Right lung (tissue), 10 donors: ENCODE measurements at places on chromosomes 1 and 21. TPM values are rescaled to one million over a fixed set of nuclear protein-coding genes. Genes with fewer than 3 reads are reported as not detected.

DNA sequence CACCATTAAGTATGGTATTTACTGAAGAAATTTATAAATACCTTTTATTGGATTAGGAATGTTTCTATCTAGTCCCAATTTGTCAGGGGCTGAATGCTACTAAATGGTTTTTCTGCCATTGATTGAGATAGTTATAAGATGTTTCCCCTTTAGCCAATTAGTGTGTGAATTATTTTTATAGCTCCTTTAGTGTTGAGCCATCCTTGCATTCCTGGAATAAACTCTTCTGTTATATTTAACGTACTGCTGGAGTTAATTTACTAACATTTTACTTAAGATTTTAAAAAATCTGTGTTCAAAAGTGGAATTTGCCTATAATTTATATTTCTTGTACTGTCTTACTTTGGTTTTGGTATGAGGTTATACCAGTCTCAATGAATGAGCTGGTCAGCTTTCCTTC, 25.4 kb upstream of the LRRC3 start:
- DNase-seq, result no peak

DNA sequence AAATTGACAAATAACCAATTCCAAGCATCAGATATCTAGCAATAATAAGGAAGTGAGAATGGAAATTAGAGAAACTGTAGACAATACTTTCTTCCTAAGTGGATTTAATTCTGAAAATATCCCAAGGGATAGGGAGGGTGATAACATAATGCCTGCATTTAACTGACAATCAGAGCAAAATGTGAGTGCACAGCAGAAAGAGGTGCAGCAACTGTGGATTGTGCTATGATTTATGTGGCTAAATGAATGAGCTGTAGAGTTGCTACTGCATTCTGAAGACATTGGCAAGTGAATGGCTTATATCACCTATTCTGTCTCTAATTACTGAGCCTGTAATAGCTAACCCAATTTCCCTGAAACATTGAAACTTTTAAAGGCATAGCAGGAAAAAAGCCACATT, 39.0 kb downstream of the OLFM3 start:
- no peak for DNase-seq

GRCh38 chr1:201266774-201267173, 16.5 kb upstream of the PKP1 start:
- no peak for DNase-seq

DNA sequence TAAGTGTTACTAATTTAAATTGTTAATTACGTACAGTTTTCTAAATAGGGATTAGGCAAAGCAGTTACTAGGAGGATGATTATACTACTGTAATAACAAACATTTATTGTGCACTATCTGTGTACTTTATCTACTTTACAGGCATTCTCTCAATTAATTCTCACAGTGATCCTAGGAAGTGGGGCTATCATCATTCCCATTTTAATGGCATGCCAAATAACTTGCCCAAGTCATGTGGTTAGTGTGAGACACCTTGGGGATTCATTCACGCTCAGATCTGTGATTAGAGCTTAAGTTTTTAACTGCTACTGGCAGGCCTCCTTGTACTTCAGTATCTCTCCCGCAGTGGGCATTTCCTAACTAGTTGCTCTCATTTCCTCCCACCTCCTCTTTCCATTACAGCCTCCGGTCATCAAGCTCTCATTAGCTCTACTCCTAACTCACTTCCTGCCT, 11.5 kb downstream of the PHLDA3 start:
- no peak for DNase-seq

- DNase-seq, result peak; percentile 19
Observed at GRCh38 chr1:84103197-84103992, 40.7 kb upstream of the PRKACB start.

Gene IVL
- not detected for polyA plus RNA-seq

Gene S100A8
- polyA plus RNA-seq, result 30.7 TPM

DNA sequence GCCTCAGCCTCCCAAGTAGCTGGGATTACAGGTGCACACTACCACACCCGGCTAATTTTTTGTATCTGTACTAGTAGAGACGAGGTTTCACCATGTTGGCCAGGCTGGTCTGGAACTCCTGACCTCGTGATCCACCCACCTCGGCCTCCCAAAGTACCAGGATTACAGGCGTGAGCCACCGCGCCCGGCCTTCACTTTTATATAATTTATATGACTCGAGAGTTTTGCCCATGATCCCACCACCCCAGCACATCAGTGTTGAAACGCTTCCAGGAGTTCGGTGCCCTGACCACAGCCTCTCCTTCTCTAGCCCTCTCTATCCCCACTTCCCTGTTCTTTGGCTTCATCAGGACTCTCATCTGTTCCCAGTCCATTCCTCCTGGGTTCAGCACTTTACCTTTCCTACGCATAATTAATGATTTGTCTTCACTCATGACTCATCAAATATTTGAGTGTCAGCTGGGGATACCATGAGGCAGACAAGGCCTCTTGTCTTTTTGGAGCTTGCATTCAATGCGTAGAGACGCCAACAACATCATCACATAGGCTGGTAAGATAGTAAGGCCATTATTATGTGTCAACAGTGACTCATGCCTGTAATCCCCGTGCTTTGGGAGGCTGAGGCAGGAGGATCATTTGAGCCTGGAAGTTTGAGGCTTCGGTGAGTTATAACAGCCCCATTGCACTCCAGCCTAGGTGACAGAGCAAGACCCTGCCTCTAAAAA, 1.4 kb downstream of the PMF1 start:
- DNase-seq, result no peak

- DNase-seq, result no peak
Observed at GRCh38 chr1:15399710-15400109, 10.0 kb upstream of the EFHD2 start.

Gene ARPC5
- polyA plus RNA-seq, result 146 TPM

DNA sequence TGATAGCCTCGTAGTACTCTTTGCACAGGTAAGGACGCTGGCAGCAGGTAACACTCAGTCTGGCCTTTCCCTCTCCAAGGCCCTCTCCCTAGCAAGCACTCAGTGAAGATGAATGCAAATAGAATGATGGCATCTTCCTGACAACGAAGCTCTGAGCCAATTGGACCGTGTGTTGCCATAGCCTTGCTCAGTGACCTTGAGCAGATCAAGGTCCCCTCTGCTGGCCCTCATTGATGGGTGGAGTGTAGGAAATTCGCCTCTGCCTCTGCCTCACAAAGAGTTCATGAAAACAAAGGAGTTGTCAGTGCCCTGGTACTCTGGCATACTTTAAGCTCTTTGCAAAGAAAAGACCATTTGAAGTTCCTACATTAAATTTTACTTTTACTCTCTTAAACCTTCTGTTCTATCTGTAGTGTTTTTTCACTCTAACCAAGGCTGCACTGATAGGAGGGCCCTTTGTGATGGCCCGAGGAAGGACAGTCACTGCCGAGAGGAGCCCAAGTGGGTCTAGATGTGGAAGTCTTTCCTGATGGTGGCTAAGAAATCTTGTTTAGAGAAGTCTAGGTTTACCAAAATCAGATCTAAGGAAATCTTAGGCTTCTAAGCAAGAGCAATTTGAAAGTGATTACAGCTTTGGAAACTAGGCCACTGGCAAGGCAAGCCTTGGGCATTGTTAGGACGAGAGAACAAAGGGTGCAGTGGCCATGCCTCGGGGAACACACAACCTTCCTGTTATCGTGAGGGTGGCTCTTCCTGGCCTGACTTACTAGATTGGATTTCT, 38.2 kb downstream of the SMYD2 start:
- DNase-seq, result no peak

- no peak for DNase-seq
Observed at GRCh38 chr1:143661418-143662101, 310.2 kb downstream of the FAM72C start.

Gene LYPD8
- not detected for polyA plus RNA-seq

DNA sequence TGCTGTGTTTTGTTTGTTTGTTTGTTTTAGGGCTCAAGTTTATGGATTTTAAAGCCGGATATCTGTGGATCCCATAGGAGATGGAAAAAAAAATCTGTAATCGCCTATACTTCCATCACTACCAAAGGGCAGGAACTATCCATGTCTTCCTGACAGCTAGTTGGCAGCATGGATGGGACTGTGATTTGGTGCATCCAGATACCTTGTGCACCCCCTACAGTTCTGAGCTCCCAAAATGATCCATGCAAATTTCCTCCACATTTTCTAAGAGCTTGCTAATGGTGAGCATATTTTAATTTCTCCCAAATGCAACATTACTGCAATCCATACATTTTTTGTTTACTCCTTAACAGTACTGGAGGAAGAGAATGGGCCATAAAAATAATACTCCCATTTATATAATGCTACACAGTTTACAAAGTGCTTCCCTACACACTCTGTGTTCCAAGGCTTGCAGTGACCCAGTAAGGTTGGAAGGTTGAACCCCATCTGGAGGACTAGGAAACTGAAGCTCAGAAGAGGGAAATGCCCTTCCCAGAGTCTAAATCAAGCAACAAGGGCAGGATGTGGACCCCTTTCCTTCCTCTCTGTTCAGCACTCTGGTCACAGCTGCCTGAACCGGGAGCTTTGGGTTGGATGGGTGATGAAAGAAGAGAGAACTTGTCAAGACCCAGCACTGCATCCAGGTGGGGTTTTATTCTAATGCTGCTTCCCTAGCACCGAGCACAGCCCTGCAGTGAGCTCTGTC, 48.0 kb downstream of the CAPN8 start:
- no peak for DNase-seq

Gene MROH7
- 11.4 TPM for polyA plus RNA-seq

DNA sequence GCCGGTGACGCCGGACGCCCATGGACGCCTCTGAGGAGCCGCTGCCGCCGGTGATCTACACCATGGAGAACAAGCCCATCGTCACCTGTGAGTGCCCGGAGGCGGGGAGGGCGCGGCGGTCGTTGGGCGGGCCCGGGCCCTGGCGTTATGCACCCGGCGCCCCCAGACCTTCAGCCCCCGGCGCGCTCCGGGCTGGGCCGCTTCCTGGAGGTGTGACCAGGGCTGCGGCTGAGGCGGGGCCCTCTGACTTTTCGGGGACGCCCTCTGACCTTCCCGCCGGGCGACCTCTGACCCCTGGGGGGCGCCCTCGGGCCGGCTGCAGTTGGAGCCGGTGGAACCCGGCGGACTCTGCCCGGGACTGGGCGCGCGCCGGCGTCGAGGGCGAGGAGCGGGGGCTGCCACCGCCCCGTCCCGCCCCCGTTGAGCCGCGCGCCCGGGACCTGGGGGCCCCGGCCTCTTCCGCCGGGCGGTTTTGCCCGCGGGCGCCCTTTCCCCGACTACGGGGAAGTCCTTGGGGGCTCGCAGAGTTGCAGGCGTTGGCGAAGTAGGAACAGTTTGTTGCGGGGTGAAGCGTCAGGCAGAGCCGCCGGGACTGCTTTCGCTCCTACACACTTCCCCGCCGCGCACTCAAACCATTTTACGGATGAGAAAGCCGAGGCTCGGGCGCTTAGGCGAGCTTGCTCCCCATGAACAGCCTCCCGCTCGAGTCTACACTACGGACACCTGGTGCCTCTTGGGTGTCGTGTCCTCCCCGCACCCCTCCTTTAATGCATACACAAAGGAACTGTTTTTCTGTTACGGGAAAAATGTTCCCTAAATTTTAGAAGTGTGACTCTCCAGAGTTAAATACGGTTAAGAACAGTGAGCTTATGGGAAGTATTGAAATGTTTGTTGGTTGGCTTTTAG, 618 bp downstream of the TRAPPC10 start:
- DNase-seq, result peak; percentile 31

DNA sequence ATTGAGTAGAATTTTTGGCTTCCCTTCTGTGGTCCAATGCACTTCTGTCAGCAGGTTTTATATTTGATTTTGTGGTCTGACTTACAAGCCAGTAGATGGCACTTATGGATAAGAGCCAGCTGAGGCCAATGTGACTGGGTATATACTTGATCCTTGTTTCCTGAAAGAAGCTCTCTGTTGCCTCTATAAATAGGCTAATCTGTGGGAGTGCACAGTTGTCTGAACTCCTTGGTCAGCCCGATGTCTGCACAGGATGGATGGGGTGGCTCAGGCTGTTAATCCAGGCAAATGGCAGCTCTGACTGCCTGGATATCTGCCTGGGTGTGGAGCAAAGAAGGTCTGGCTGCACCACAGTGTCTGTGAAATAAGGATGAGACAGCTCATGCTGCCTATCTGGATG, 1183.7 kb upstream of the PRMT6 start:
- no peak for DNase-seq

- DNase-seq, result no peak
Observed at GRCh38 chr1:5891736-5892135, 100.5 kb downstream of the NPHP4 start.

Gene S100A2
- 0.69 TPM for polyA plus RNA-seq

Gene IFI44L
- 5.6 TPM for polyA plus RNA-seq

- DNase-seq, result no peak
Observed at GRCh38 chr1:21124846-21125245, 51.9 kb downstream of the EIF4G3 start.

Gene CD34
- 157 TPM for polyA plus RNA-seq

- peak; percentile 10 for DNase-seq
Observed at GRCh38 chr1:78650114-78650660, 556 bp downstream of the IFI44 start.

- DNase-seq, result no peak
Observed at GRCh38 chr1:39205102-39205780, 746 bp downstream of the MACF1 start.

- no peak for DNase-seq
Observed at GRCh38 chr1:184002071-184002470, 35.5 kb downstream of the COLGALT2 start.

- DNase-seq, result no peak
Observed at GRCh38 chr1:167548059-167548932, 5.3 kb downstream of the CREG1 start.

- no peak for DNase-seq
Observed at GRCh38 chr1:41673806-41674205, 189.3 kb upstream of the EDN2 start.

- DNase-seq, result no peak
Observed at GRCh38 chr1:107991371-107992066, 26.5 kb upstream of the VAV3 start.
